Left lung (tissue), 14 donors: ENCODE measurements at places on chromosomes 5 and 9. TPM values are rescaled to one million over a fixed set of nuclear protein-coding genes. Genes with fewer than 3 reads are reported as not detected.

GRCh38 chr9:92422611-92423338, 1.5 kb downstream of the OMD start:
- H3K4me3 ChIP-seq = no peak overlapping the region
- H3K27ac ChIP-seq = no peak overlapping the region
- H3K36me3 ChIP-seq = no peaks in the 10 kb centered on the region
- no peak for DNase-seq

GRCh38 chr9:34809504-34810186, 99.7 kb upstream of the CCL21 start:
- no peaks in the 10 kb centered on the region for H3K36me3 ChIP-seq
- DNase-seq = no peak
- no peak overlapping the region for H3K4me3 ChIP-seq

DNA sequence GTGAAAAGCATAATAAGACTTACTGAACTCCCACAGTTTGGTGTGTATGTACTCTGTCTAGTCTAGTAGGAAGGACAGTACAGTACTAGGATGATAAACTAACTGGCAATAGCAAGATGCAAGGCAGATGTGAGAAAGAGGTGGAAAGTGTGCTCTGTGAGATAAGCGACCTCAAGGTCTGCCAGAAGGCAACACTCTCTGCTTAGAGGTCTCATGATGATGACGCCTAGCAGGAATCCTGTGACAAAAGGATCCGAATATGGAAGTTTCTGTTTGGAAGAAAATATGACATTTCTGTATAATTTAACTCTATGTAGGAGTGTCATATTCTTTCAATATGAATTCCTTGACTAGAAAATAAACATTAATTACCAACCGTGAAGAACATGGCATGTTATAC, 112.2 kb downstream of the PLPPR1 start:
- H3K4me1 ChIP-seq = no peaks in the 10 kb centered on the region
- H3K36me3 ChIP-seq = no peaks in the 10 kb centered on the region
- no peak overlapping the region for H3K27ac ChIP-seq
- no peaks in the 10 kb centered on the region for H3K27me3 ChIP-seq

DNA sequence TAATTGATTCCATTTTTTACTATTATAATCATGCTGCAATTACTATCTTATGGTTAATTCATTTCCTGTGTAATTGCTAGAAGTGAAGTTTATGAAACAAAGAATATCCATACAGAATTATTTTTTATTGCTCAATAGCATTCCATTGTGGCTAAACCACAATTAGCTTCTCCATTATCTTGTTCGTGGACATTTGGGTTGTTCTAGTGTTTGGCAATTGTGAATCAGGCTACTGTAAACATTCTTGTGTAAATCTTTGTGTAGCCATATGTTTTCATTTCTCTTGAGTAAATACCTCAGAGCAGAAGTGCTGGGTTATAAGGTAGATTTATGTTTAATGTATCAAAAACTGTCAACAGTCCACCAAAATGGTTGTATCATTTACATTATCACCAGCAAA, 341.1 kb downstream of the MAT2B start:
- H3K4me3 ChIP-seq = no peak overlapping the region
- H3K4me1 ChIP-seq = no peaks in the 10 kb centered on the region
- no peaks in the 10 kb centered on the region for H3K36me3 ChIP-seq
- H3K27ac ChIP-seq = no peak overlapping the region

- no peaks in the 10 kb centered on the region for H3K4me1 ChIP-seq
- no peak overlapping the region for H3K4me3 ChIP-seq
- no peak overlapping the region for H3K27ac ChIP-seq
- no peak for DNase-seq
- no peaks in the 10 kb centered on the region for H3K36me3 ChIP-seq
- H3K27me3 ChIP-seq = no peaks in the 10 kb centered on the region
Observed at GRCh38 chr9:122807271-122807900, 7.5 kb downstream of the OR1K1 start.

DNA sequence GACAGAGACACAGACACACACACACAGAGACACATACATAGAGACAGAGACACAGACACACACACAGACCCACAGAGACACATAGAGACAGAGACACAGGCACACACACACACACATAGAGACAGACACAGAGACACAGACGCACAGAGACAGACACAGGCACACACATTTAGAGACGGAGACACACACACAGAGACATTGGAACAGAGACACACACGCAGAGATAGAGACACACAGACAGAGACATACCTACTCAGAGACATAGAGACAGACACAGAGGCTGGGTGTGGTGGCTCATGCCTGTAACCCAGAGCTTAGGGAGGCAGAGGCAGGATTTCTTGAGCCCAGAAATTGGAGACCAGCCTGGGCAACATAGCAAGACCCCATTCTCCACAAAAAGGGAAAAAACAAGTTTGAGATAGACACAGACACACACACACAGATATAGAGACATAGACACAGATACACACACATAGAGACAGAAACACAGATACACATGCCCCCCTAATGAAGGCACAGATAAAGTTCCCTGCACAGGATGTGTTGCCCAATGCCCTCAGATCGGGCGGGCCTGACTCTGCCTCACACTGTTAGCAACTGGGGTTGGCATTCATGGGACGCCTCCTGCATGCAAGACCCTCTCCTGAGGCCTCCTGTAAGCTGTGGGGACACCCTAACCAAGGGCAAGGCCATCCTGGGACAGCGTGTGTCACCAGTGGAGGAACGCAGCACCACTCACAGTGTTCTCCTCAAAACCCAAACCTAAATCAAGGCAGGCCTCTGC, 3.3 kb upstream of the RALGDS start:
- no peak overlapping the region for H3K4me3 ChIP-seq
- no peak overlapping the region for H3K27ac ChIP-seq
- no peak for DNase-seq

- DNase-seq = no peak
- H3K36me3 ChIP-seq = peaks cover 13% of the 10 kb centered on the region
- peaks cover 26% of the 10 kb centered on the region for H3K4me1 ChIP-seq
- no peaks in the 10 kb centered on the region for H3K27me3 ChIP-seq
- H3K27ac ChIP-seq = no peak overlapping the region
Observed at GRCh38 chr5:44807269-44807668, 1.5 kb upstream of the MRPS30 start.

DNA sequence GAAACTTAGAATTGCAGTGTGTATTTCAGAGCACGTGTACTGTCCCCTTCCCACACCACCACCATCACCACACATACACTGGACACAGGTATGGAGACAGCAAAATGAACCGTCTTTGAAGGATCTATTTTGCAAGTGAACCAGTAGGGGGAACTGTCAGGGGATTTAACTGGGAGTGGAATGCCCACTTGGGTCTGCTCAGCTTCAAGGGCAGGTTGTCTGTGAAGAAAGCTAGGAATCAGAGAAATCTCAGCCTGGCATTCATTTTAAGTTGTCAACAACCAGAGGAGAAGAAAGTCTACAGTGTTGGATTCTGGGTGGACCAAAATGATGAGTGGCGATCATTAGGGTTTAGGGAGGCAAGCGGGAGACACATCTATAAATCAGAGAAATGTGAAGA, 147.0 kb downstream of the DCP2 start:
- no peaks in the 10 kb centered on the region for H3K36me3 ChIP-seq
- no peaks in the 10 kb centered on the region for H3K4me1 ChIP-seq
- H3K4me3 ChIP-seq = no peak overlapping the region
- DNase-seq = no peak
- no peak overlapping the region for H3K27ac ChIP-seq
- H3K27me3 ChIP-seq = no peaks in the 10 kb centered on the region

- no peak overlapping the region for H3K27ac ChIP-seq
- H3K36me3 ChIP-seq = no peaks in the 10 kb centered on the region
- H3K4me3 ChIP-seq = no peak overlapping the region
- peaks cover 7% of the 10 kb centered on the region for H3K4me1 ChIP-seq
- H3K27me3 ChIP-seq = no peaks in the 10 kb centered on the region
- peak; percentile 57 for DNase-seq
Observed at GRCh38 chr5:96856371-96856770, 19.9 kb upstream of the ERAP2 start.

DNA sequence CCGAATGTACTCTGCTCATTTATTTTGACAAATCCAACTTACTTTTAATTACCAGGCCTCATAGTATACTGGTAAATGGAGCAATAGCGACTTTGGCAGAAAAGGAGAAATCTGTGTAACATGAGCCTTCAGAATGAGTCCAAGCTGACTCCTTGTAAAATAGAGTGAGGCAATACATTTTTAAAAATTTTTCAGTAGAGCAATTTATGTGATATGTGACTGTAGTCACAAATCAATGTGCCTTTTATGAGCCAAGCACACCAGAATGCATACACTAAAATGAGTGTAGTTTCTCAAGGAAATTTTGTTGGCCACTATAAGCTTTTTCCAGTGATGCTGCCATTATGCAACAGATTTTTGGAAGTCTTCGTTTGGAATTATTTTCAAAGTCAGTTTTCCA, 73.8 kb downstream of the SNCAIP start:
- no peak overlapping the region for H3K4me3 ChIP-seq
- H3K27me3 ChIP-seq = no peaks in the 10 kb centered on the region
- no peak overlapping the region for H3K27ac ChIP-seq

- H3K36me3 ChIP-seq = no peaks in the 10 kb centered on the region
- no peak overlapping the region for H3K4me3 ChIP-seq
- H3K27me3 ChIP-seq = no peaks in the 10 kb centered on the region
- DNase-seq = no peak
Observed at GRCh38 chr9:88178641-88179040, 40.4 kb upstream of the SPATA31C2 start.

GRCh38 chr5:142327111-142327842, 2.5 kb upstream of the SPRY4 start:
- H3K27ac ChIP-seq = peak overlapping the region; percentile 83
- H3K4me3 ChIP-seq = no peak overlapping the region
- H3K27me3 ChIP-seq = peaks cover 71% of the 10 kb centered on the region
- H3K4me1 ChIP-seq = peaks cover 45% of the 10 kb centered on the region

GRCh38 chr5:53368966-53369605, 111.3 kb upstream of the FST start:
- H3K27ac ChIP-seq = no peak overlapping the region
- H3K27me3 ChIP-seq = no peaks in the 10 kb centered on the region
- no peak for DNase-seq
- no peaks in the 10 kb centered on the region for H3K36me3 ChIP-seq
- no peaks in the 10 kb centered on the region for H3K4me1 ChIP-seq

DNA sequence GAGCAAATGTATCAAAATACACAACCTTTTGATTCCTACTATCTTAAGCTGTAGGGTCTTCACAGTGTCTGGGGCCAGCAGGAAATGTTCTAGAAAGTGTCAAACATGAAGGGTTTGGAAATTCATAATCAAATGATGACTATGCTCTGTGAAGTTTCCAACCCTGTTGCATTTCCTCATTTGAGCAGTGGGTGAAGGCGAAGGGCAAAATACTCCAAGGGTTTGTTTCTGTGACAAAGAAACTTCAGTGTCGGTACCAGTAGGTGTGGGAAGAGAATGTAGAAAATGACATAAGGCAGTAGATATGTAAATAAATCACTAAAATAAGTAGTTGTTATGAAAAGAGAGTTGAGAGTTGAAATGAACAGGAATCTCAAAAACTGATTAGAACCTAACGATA, 576 bp downstream of the ALDOB start:
- H3K27ac ChIP-seq = no peak overlapping the region
- H3K27me3 ChIP-seq = no peaks in the 10 kb centered on the region
- no peak overlapping the region for H3K4me3 ChIP-seq
- H3K4me1 ChIP-seq = no peaks in the 10 kb centered on the region

DNA sequence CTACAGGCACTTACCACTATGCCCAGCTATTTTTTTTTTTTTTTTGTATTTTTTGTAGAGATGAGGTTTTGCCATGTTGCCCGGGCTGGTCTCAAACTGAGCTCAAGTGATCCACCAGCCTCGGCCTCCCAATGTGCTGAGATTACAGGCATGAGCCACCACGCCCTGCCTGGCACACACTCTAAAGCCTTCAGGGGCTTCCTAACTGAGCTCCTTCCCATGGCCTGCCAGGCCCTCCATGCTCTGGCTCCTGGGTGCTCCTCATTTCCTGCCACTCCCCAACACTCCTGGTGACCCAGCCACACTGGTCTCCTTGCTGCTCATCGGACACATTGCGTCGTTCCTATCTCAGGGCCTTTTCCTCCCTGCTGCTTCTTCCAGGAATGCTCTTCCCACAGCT, 61.5 kb downstream of the CARTPT start:
- no peak overlapping the region for H3K27ac ChIP-seq
- H3K4me1 ChIP-seq = no peaks in the 10 kb centered on the region
- H3K36me3 ChIP-seq = no peaks in the 10 kb centered on the region

DNA sequence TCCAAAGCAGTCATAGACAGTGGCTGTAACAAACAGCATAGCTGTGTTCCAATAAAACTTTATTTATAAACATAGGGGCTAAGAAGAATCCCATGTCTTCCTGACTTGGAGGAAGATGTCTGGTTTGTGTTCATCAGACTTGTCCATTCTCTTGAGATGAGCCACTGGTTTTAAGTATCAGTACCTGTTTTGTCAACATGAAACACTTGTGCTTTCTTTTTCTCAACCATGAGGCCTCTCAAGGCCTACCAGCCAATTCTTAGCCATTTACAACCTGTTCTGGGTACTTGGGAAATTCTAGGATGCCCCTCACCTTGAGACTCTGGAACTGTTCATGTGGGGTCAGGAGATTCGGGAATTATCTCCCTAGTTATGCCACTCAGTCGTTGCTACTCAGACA, 154.3 kb upstream of the PPP1R2B start:
- no peaks in the 10 kb centered on the region for H3K36me3 ChIP-seq
- no peaks in the 10 kb centered on the region for H3K4me1 ChIP-seq
- H3K27ac ChIP-seq = no peak overlapping the region
- no peak overlapping the region for H3K4me3 ChIP-seq
- no peaks in the 10 kb centered on the region for H3K27me3 ChIP-seq

DNA sequence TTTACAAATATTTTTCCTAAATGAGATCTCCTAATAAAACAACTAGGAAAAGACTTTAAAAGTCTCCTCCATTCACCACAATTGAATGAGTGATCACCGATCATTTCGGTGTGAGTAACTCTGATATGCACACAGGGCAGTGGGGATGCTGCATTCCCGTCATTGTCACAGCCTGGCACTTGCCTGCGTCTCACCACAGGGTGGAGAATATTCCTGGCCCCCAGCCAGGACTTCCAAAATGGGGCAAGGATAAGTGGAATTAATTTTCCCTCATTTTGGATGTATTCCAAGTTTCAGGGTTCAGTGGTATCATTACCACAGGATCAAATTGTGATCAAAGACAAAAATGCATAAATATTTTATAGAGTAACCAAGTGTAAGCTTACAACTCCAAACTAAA, 107.1 kb downstream of the CTNND2 start:
- no peaks in the 10 kb centered on the region for H3K27me3 ChIP-seq
- DNase-seq = no peak
- no peak overlapping the region for H3K27ac ChIP-seq
- H3K4me3 ChIP-seq = no peak overlapping the region

Gene F2RL2
- total RNA-seq = 1.8 TPM

Gene SEMA5A
- 29.5 TPM for total RNA-seq

Gene IFNA21
- not detected for total RNA-seq

Gene DMGDH
- 1.3 TPM for total RNA-seq

Gene TUSC1
- total RNA-seq = 10.3 TPM

Gene ADRA1B
- total RNA-seq = 2.5 TPM

Gene STKLD1
- 0.82 TPM for total RNA-seq

Gene C9
- total RNA-seq = 0.58 TPM

Gene DAB2
- total RNA-seq = 159 TPM

Gene FBP1
- 191 TPM for total RNA-seq
